ENCODE measurements at places on chromosomes 4 and X. TPM values are rescaled to one million over a fixed set of nuclear protein-coding genes. Genes with fewer than 3 reads are reported as not detected.

The SHROOM2 gene
- total RNA-seq = 0.19 TPM

The DRD5 gene
- total RNA-seq = not detected

The FRG2 gene
- not detected for total RNA-seq

The VMA21 gene
- total RNA-seq = 53.3 TPM

The TEX13B gene
- total RNA-seq = not detected

The MXD4 gene
- 57.5 TPM for total RNA-seq

The RPL39 gene
- 10,791 TPM for total RNA-seq

The STAP1 gene
- not detected for total RNA-seq

The ENOX2 gene
- total RNA-seq = 6.2 TPM

The CDX4 gene
- not detected for total RNA-seq

The SPANXD gene
- not detected for total RNA-seq

The C4orf50 gene
- under 0.01 TPM for total RNA-seq

The SCML2 gene
- 0.56 TPM for total RNA-seq

The TCEAL1 gene
- 28.5 TPM for total RNA-seq
